GM23248 (cell line): ENCODE measurements at places on chromosomes 7 and 10. TPM values are rescaled to one million over a fixed set of nuclear protein-coding genes. Genes with fewer than 3 reads are reported as not detected.

GRCh38 chr7:35405461-35405860 lies 151.6 kb upstream of the TBX20 start:
- DNase-seq, result no peak

DNA sequence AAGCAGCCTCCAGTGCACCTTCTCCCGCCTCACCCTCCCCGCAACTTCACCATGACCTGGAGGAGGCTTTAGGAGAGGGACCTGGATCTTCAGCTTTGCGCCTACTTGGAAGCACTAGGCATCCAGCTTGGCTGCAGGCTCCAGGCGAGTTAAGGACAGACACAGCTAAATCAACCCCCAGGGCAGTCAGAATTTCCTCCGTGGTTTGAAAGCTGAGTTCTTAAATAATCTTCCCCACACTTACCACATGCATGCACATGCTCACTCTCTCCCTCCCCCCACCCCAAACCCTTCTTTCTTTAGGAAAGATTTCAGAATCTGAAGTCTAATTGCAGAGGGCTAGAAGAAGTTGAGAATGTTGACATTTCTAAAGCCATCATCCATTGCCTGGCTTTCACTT lies 36.7 kb upstream of the LRRC4 start:
- DNase-seq, result no peak

DNA sequence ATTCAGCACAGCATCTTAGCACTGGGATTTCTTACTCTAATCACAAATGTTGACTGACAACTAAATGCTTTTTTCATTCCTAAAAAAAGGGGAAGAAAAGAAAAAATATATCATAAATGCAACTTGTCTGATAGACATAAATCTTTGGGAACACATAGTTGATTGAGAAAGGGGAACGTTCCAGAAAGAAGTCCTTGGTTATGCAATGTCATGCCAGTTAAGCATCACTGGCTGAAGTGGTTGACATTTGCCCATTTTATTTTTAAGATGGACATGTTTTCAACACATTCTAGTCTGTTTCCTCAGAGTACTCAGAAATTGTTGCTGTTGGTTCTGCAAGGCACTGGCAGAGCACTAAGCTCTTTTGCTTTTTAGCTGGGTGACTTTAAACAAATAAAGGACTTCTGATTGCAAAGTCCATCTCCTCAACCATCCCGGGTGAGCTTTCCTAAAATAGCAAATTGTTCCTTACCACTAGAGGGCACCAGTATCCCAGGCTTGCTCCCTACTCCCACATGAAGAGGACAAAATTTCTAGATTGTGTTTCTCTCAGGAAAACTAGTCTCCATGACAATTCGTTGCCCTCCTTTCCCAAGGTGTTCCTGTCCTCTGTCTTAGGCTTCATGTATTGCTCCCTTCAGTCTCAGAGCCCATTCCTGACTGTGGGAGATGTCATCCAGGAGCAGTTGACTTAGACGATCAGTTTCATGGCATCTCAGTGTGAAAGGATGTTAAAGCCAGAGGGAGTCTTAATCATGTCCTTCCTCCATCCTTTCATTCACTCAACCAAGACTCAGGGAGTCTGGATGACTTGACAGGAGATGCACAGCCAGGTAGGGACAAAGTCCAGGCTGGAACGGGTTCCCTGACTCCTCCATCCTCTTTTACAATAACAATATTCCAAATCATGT lies 23.9 kb downstream of the OPALIN start:
- peak; percentile 56 for DNase-seq

The CTTNBP2 gene
- not detected in 2 replicates for total RNA-seq

DNA sequence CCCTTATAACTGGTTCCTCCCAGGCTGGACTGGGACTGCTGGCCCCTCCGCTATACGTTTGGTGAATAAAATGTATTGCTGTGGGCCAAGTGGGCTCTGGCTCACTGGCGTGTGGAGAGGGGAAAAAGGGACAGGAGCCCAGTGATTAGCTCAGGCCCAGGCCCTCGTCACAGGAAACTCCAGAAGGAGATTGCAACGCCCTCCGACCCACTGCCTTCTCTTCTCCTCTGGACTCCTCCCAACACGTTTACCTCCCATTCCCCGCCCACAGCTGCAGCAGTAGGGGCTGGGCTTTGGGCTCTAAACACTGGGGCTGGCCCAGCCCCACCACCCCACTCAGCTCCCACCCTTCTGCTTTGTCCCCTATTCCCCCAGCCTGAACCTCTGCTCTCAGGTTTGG lies 173.9 kb downstream of the NEURL1 start:
- DNase-seq, result peak; percentile 67

The AP5Z1 gene
- total RNA-seq, result 44.5 and 48.7 TPM in 2 replicates

The HMX2 gene
- not detected in 2 replicates for total RNA-seq

The NKX2-3 gene
- total RNA-seq, result not detected in 2 replicates

The CH25H gene
- total RNA-seq, result 25.2 and 34.9 TPM in 2 replicates

The SCART1 gene
- 0.65 and 2.1 TPM in 2 replicates for total RNA-seq

GRCh38 chr7:132942701-132943100 lies 139.2 kb downstream of the CHCHD3 start:
- DNase-seq, result no peak

The ACHE gene
- total RNA-seq, result not detected in 2 replicates

DNA sequence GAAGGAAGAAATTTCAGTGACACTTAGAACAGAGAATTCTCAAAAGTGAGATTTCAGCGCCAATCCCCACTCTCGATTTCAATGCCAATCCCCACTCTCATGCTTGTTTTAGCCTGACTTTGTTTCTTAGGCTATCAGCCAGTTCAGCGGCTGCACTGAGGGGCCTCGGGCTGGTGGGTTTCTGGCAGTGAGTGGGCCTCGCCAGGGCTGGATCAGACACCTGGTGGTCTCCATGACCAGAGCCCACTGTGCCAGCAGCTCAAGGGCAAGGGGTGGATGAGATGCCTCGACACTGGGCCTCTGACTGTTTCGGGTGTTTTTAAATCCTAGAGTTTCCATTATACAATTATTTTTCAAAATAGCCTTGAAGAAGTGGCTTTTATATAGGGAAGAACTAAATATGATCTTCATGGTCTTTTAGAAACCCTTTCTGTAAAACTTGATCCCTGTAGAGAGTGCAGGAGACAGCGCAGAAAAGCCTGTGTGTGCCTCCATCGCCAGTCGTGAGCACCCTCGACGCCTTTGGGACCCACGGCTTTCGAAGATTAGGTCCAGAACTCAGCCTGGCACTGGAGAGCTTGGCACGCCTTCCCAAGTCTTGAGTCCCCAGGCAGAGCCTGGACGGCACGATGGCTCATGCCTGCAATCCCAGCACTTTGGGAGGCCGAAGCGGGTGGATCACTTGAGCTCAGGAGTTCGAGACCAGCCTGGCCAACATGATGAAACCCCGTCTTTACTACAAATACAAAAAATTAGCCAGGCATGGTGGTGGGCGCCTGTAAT lies 76.2 kb downstream of the INPP5A start:
- DNase-seq, result no peak

DNA sequence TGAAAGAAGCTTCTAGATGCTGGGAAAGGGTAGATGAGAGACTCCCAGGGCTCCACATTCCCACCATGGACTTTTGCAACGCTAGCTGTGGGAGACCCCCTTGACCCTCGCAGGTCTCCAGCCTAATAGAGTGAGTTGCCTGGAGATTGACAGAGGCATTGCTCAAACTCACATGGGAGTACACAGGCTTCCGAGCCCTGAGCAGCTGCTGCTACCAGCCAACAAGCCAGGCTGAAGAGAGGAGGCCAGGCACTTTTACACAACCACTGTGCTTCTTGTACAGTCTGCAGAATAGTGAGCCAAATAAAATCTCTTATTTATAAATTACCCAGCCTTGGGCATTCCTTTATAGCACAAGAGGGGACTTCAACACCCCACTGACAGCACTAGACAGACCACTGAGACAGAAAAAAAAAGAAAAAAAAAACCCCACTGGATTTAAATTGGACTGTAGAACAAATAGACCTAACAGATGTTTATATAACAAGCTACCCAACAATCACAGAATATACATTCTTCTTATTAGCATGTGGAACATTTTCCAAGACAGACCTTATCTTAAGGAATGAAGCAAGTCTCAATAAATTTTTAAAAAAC lies 146.2 kb downstream of the ZFAND4 start:
- no peak for DNase-seq

DNA sequence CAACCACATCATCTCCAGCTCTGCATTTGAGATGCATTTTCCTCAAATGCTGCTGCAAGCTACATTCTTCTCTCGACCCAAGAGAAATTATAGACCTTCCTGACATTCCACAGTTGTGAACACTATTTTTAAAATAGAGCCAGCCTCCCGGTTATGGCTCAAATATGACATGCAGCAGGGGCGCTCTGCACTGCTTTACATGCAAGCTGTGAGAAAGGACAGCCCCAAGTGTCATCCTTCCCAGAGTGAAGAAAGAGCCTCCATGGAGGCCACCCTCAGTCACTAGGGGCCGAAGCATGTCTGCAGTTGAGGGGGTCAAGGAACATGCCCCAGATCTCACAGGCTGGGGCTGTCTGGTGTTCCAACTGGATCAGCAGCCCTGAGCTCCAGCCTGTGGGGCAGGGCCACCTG lies 63.9 kb upstream of the CHST15 start:
- peak; percentile 8 for DNase-seq

- DNase-seq, result no peak
These were observed 12.0 kb downstream of the PPP1R17 start for GRCh38 chr7:31699050-31699449.

DNA sequence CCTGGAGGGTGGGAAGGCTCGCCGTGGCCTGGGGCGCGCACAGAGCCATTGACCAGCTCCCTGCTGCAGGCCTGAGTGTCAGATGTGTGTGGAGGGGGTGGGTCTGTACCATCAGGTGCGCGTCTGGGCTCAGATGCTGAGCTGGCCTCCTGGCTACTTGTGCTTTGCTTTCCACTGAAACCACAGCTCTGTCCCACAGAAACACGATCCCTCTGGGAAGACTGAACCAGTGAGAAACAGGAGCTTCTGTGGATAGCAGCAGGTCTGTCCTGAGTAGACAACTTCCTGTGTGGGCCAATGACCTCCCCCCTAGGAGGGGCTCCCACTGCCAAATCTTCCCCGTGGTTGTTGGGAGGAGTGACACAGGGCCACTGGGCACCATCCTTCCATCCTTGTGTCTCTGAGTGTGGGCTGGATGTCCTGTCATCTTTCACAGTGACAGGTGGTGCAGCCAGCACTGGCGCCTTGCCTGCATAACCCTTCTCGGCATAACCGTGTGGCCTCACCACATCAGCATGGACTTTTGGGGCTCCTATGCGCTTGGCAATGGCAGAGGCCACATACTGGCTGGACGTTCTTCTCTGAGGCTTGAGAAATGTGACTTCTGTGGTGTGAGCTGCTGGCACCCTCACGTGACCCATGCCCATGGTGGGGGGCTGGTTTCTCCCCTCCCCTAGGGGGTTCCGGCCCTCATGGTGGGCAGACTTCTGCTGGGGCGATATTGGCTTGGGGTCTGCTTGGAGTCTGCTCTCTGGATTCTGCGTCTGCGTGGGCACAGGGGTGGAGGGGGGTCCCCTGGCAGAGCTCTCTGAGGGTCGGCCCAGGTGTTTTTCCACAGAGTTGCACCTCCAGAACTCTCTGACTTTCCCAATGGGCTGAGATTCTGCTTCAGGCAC lies 245.5 kb upstream of the GRB10 start:
- DNase-seq, result no peak

- DNase-seq, result peak; percentile 68
These were observed 111.9 kb upstream of the RHEB start for GRCh38 chr7:151631570-151631952.

- no peak for DNase-seq
These were observed 437.2 kb downstream of the MDFIC start for GRCh38 chr7:115359119-115359518.

- no peak for DNase-seq
These were observed 72.0 kb upstream of the HECW1 start for GRCh38 chr7:43040461-43040860.

The ADAMTS14 gene
- 0.97 and 1.4 TPM in 2 replicates for total RNA-seq
